Stimulated activated CD4-positive, alpha-beta T cell treated with anti-CD3 and anti-CD28 coated beads, Interleukin-4, amount 100 ng/mL, for 48 hours (primary cell): ENCODE measurements at places on chromosomes 6 and 20.

DNA sequence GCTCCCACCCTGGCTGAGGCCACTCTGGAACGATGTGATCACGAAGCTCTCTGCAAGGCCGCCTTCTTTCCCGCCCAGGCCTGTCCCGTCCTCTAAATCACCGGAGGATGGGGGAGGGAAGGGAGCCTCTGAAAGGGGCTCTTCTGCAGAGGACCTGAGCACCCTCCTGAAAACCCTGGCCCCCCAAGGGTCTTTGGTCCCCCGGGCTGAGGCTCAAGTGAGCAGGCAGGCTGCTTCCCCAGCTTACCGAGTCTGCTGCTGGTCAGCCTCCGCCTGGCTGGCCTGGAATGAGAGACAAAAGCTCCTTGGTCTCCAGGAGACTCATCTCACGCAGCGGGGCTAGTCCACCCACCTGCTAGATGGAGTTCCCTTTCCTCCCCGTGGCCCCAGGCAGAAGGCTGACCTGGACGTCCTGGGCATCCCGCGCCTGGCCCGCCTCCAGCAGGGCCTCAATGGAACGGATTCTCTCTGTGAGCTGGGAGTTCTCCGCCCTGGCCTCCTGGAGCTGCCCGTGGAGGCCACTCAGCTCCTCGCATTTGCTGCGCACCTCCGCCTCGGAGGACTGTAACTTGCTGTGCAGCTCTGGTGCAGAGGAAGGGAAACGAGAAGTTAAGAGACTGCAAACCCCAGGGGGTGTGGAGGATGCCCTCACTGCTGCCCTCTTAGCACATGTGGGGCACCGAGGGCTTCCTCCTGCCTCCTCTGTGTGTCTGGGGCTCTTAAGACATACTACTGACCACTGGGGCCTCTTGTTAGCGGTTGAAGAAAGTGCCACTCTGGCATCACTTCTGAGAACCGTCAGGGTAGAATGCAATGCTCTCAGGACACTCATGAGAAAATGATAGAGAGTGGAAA is 54.7 kb downstream of the RRBP1 start:
- DNase-seq: no peak

- peak; percentile 44 for DNase-seq
Measured at GRCh38 chr20:45095805-45096238, 5.1 kb downstream of the KCNS1 start.

- no peak for DNase-seq
Measured at GRCh38 chr20:40582531-40582930, 106.5 kb downstream of the MAFB start.

DNA sequence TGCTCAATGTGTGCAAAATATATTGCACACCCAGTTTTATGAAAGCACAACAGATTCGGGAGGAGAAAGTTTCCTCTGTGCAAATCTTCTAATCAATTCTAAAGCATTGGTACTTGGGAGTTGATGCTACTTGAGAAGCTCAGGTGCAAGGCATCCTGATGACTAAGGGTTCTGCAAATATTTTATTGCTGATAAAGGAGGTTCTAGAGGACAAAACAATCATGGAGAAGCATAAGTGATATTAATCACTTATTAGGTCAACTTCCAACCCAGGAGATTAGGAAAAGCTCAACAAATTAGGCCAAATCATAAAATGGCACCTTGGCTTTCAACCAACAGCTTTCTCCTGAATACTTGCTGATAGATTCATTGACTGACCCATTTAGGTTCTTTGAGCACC is 27.1 kb downstream of the CYP24A1 start:
- DNase-seq: no peak

GRCh38 chr6:35496841-35497570 is at the start of gene TEAD3:
TEAD3 (minus strand) TSS chr6:35497079.
- DNase-seq: no peak

DNA sequence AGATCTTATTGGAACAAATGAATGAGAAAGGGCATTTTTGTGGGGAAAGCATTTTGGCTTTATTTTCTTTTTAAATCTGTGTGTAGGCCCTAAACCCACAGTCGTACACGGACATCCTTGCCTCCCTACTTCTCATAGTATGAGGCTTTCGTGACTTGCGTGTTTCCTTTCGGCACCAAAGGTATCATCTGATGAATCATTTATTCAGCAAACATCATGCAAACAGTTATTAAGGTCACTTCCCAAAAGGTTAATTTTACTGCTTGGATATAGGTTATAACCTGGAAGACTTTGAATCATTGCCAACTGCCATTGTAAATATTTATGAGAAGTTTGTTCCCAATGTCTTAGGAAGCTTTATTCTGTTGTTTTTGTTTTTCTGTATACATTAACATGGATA is 15.1 kb upstream of the SLC22A2 start:
- no peak for DNase-seq

DNA sequence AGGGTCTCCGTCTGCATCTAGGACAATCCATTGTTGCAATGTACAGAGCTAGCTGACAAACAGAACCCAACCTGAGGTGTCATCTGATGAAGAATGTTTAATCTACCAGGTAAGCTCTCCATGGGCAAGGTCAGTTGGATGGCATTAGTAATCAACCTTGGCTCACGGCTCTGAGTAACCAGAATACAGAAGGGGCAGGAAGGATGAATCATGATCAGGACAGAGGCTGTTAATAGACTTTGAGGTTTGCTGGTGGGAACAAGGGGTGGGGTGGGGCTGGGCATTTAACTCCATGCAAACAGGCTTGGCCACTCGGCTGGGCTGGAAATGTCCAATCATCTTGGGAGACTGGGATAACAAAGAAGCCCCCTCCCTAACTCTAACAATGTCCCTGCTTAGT is 77.1 kb upstream of the MRPS10 start:
- no peak for DNase-seq

- no peak for DNase-seq
Measured at GRCh38 chr20:3248993-3249347, 10.0 kb upstream of the SLC4A11 start.

DNA sequence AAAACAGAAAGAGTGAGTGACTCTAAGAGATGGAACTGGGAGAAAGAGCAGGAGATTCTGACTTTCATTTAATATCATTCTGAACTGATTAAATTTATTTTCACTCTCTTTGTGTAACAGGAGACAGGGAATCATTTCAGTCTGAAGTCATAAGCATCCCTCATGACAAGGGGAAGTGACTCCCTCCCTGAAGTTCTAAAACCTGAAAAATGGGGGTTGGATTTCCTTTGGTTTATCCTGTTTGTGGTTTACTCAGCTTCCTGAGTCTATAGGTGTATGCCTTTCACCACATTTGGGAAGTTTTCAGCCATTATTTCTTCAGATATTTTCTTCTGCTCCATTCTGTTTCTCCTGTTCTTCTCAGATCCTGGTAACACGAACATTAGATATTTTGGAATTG is 3.4 kb upstream of the FKBP1A start:
- no peak for DNase-seq

GRCh38 chr6:42533794-42534193 is 30.0 kb upstream of the UBR2 start:
- no peak for DNase-seq

DNA sequence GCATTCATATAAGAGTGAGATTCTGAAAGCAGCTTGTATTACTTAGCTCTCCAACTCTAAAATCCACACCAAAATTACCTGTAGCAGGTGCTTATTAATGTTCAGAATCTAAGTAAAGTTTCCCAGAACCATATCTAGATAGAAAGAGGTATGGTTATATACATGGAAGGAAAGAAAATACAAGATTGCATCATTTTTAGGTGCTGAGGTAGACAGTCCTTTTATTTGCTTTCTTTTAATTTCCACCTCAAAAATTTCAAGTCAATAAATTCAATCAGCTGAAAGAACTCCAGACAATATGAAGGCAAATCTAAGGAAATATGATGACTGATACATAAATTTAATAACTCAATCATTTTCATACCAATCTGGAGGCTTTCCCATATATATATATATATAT is 521.9 kb downstream of the PKHD1 start:
- no peak for DNase-seq

DNA sequence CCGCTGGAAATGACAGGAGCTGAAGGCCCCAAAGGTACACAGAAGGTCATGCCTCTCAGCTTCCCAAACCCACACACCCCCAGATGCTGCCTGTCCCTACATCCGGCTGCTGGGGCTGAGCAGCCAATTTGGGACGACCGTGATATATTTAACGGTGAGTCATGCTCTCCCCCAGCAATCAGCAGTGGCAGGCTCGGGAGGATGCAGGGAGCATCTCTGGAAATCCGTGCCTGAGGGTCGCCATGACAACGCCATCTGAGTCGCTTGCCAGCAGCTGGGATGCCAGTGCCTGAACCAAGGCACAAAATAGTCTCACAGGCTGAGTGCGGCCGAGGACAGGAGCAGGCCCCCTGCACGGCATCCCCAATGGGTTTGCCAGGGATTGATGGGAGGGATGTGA is 57.9 kb downstream of the KCNB1 start:
- DNase-seq: no peak

DNA sequence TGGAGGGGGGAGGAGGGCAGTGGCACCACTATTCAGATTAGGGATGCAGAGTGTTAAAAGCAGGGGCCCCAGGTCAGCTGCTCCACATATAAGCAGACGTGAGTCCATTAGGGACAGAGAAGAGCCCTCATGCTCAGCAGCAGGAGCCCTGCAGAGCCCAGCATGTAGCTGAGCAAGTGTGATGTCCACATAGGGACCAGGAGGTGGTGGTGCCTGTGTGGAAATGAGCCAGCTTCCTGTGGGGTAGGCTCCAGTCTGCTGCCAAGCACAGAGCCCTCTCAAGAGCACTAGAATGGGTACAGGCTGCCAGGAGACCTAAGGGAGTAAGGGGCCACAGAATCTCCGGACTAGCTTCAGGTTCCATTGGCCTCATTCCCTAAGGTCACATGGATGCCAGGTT is 57.9 kb upstream of the MLN start:
- no peak for DNase-seq

GRCh38 chr20:7264137-7264536 is 496.7 kb downstream of the BMP2 start:
- no peak for DNase-seq

GRCh38 chr6:53520320-53520928 is 24.5 kb downstream of the GCLC start:
- no peak for DNase-seq

DNA sequence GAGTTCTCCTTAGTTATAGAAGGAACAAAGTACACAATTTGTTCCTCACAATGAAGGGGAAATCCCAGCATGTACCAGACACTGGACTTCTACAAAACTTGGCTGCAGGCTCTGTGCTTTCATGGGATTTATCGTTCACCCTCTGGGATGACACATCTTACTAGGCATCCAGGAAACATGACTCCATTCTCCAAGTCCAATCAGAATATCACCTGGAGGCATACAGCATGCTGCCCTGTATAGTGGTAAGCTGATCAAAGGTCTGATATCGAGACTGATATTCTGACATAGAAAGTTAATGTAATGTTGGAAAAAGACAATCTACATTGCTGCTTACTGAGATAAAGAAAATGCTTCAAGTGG is 6.7 kb downstream of the RWDD2A start:
- no peak for DNase-seq

GRCh38 chr6:115241373-115241772 is 819.3 kb downstream of the FRK start:
- no peak for DNase-seq

DNA sequence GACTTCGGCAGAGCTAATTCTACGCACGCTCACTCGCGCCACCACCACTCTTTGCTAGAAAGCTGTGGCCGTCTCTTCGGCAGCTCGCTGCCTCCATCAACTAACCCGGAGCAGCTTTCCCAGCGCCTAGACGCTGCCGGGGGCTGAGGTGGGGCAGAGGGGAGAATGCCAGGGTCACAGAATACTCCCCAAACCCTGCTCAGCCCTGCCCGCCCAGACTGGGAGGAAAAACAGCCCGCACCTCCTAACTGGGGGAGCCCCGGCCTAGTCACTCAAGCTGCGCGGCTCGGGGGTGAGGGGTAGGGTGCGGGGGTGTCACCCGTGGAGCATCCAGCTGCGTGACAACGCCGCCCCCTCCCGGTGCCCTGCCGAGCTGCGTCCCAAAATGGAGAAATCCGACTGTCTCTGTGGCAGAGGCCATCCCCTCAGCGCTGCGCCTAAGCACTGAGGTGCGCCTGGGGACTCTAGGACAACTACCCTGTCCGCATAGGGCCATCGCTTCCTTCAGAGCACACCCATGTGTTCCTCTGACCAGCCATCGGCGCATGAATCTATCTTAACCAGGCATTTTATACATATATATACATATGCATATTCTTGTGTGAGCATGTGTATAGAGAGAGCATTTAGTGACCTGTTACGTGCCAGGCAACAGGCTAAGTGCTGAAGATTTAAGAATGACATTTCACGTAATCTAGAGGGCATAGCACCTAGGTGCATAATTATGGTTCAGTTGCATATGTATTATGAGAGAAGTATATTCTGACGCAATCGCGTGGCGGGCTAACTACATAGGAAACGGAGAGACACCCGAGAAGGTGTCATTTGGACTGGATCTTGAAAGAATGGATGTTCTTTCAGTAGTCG is 1.5 kb upstream of the TENT5A start:
- peak; percentile 80 for DNase-seq

- no peak for DNase-seq
Measured at GRCh38 chr6:168087436-168088160, 8.6 kb upstream of the FRMD1 start.

DNA sequence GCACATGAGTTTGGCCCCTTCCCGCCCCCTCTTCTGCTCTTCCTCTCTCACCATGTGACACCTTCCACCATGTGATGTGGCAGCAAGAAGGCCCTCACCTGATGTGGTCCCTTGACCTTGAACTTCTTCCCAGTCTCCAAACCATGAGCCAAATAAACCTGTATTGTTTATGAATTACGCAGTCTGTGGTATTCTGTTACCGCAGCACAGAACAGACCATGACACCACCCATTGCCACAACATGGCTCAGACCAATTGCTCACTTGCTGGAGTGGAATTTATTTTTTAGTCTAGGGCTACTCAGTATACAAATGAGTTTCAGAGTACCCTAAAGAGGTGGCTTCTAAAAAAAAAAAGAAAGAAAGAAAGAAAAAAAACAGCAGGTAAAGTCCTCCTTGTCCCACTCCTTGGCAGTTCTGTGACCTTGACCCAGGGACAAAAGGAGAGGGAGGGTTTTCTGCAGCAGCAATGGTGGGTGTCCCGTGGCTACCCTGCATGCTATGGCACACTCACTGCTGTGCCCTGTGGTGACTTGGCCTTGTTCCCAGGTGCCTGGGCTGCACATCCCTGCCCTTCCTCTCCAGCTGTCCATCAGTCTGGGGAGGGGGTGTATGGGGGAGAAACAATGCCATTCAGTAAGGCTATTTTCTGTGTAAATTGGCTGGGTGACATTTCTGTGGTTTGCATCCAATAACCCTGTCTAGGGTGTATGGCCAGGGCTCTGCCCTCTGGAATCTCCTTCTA is 5.4 kb upstream of the VSX1 start:
- DNase-seq: no peak

- no peak for DNase-seq
Measured at GRCh38 chr20:38098952-38099351, 65.4 kb downstream of the RPRD1B start.

- DNase-seq: no peak
Measured at GRCh38 chr20:47362361-47363219, 6.1 kb upstream of the ZMYND8 start.

DNA sequence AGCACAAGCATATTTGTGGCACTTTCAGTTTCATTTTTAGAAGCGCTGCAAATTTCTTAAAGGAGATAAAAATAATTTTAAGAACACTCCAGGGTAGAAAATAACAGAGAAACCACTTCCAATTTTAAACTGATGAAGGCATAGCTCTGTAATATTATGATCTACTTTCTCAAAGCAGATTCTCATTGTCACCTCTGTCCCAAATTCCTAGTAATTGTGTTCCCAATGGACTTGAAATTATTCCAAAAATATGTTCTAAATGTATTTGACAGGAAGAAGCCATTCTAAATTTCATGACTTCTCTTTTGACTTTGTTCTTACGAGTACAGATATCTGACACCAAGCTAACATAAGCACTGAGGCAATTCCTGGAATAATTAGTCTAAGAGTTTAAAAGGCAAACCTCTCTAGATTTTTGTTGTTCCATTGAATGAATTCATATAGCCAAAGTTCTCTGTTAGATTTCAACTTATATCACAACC is 140.2 kb upstream of the CARMIL1 start:
- DNase-seq: no peak
